ENCODE measurements at places on chromosomes 1 and 21.

DNA sequence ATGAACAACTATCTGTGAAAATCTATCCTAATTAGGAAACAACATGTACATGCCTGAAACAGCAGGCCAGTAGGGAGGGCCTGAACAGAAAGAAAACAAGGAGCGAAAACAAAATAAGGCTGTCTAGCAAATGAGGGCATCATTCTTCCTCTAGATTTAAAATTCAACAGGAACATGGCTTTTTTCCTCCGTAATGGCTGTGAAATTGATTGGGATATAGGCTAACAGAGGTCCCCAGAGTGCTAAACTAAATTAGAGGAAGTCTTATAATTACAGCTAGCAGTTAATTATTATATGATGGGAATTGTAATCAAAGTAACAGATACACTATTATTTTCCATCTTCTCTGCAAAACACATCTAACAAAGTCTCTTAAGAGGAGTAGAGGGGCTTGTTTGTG lies 51.7 kb upstream of the TIAM1 start:
- DNase-seq, result no peak

- no peak for DNase-seq
Observed at GRCh38 chr1:25123551-25123950, 108.8 kb downstream of the SYF2 start.

DNA sequence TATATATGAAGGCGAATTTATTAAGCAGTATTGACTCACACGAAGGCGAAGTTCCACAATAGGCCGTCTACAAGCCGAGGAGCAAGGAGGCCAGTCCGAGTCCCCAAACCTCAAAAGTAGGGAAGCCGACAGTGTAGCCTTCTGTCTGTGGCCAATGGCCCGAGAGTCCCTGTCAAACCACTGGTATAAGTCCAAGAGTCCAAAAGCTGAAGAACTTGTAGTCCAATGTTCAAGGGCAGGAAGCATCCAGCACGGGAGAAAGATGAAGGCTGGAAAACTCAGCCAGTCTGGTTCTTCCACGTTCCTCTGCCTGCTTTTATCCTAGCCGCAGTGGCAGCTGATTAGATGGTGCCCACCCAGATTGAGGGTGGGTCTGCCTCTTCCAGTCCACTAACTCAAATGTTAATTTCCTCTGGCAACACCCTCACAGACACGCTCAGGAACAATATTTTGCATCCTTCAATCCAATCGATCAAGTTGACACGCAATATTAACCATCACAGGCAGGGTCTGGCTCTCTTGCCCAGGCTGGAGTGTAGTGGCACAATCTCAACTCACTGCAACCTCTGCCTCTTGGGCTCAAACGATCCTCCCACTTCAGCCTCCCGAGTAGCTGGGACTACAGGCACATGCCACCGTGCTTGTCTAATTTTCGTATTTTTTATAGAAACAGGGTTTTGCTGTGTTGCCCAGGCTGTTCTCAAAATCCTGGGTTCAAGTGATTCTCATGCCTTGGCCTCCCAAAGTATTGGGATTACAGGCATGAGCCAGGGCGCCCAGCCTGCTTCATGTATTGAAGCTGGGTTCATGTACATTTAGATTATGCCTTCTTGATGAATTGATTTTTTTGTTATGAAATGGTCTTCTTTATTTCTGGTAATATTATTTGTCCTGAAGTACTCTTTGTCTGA lies 85.3 kb downstream of the DHRS3 start:
- DNase-seq, result no peak

- DNase-seq, result no peak
Observed at GRCh38 chr1:8388732-8389562, 71.0 kb downstream of the SLC45A1 start.

GRCh38 chr1:184743062-184743756 lies 11.4 kb downstream of the EDEM3 start:
- no peak for DNase-seq

DNA sequence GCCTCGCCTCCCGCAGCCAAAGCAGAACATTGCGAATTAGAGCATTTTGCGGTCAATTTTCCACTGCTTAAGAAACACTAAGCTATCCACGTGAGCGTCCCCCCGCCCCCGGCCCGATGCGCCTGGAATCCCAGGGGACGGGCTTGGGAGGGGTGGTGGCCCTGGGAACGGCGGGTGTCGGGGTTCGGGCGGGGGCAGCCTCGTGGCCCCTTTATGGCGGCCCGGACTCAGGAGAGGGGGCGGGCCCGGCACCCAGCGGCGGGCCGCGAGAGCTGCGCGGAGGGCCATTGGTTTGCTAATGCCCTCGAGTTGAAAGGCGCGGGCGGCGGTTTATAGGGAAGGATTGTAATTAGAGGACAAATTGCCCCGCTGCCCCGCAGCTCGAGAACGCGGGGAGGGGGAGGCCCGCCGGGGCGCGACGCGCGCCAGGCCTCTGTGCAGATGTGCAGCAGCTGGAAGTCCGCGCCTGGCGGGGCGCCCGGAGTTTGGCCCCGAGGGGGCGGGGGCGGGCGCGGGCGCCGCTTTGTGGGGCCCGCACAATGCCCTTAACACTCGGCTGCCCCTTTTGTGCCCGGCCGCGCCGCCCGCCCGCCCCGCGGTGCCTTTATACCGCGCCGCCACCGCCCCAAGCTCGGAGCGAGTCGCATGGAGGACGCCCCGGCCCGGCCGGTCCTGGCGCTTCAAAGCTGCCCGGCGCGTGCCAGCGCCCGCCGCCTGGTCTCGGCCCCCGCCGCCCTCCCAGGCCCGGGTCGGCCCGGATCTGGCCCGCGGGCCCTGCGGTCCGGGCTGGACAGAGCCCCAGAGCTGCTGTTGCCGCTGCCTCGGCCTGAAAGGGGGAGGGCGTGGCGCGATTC lies 1.9 kb upstream of the HES3 start:
- DNase-seq, result no peak

DNA sequence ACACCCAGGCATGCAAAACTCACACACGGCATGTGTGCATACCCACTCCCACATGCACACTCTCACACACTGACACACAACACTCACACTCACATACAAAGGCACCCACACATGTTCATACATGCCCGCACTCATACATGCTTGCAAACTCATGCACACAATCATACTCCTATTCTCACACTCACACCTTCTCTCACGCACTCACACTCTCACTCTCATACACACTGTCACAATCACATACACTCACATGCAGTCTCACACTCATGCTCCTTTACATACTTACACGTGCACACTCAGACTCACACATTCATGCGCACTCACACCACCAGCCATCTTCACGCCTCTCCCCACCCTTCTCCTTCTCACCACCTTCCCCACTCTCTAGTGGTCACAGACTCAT lies 3.1 kb downstream of the SLC5A9 start:
- no peak for DNase-seq

GRCh38 chr1:20526267-20526666 lies 18.3 kb upstream of the MUL1 start:
- no peak for DNase-seq

- DNase-seq, result peak; percentile 14
Observed at GRCh38 chr1:177620636-177621190, 349.1 kb downstream of the SEC16B start.

- no peak for DNase-seq
Observed at GRCh38 chr1:175620376-175620775, 123.0 kb downstream of the TNR start.

GRCh38 chr1:59141267-59141863 lies 155.5 kb upstream of the FGGY start:
- no peak for DNase-seq

DNA sequence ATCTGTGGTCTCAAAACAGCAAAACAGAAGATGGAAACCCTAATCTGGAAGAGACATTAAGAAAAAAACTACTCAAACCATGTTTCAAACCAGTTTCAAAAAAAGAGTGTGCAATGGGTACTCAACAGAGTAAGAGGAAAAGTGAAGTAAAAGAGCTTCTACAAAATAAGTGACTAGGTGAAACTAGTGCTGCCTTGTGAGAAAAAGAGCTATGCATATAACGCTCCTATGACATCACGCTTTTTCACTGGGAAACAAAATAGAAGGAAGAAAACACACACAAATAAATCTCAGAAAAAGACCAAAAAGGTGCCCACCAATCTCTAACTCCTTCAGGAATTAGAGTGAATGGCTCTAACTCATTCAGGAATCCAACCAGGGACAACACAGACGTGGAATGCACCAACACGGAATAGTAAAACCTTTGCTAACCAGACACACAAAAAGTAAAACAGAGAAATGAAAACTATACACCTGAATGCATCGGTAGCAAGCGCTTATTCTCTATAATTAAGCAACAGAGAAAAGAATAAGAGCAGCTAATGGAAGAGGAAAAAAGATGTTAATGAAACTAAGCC lies 1.3 kb downstream of the FOXJ3 start:
- DNase-seq, result no peak

DNA sequence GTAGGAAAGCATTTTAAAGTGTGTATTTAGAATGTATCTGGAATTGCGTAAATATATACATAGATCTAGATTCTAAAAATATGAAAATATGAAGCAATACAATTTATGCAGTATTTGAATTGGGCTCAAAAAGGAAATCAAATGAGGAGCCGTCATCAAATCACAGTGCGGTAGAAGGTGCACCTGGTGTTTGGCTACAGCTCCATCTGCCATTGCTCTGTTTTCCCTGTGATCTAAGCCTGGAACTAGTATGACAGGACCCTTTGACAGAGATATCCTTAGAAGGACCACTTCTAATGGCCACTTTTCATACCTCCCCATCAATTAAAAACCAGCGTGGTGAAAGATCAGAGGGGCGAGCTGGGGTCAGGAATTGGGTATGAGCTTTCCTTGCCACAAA lies 202.6 kb downstream of the NFIA start:
- DNase-seq, result no peak

GRCh38 chr21:38341546-38342012 lies 84.8 kb downstream of the KCNJ15 start:
- DNase-seq, result no peak

DNA sequence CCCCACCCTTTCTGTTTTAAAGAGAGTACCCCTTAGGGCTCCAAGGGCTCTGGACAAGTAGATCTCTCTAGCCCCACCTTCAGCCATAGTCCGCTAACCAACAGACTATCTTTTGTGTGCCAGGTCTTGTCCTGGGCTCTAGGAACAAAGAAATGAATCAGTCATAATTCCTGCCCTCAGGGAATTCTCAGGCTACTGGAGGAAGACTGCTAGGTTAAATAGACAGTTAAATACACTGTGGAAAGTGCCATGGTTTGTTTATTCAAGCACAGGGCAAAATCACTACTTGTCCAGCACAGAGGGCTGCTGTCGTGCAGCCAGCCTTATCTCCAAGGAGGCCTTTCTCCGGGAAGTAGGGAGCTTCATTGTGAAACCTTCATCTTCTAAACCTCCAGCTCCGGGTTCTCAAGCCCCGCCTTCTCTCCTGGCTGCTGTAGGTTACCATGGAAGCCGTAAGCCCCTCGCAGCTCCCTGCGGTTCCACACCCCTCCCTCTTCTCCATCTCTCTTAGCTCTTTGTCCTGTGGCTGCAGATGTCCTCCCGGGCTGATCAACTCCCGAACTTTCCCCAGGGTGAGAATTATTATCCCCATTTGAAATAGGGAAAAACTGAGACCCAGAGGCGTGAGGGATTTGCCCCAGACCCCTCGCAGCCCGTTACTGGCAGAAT lies 29.8 kb downstream of the SHISAL2A start:
- DNase-seq, result no peak

- no peak for DNase-seq
Observed at GRCh38 chr1:205920159-205920558, 23.1 kb downstream of the SLC26A9 start.

GRCh38 chr21:15592271-15592860 lies 137.4 kb upstream of the USP25 start:
- no peak for DNase-seq

- DNase-seq, result no peak
Observed at GRCh38 chr1:44636083-44636687, 38.1 kb downstream of the TMEM53 start.

GRCh38 chr1:59477286-59477685 lies 180.4 kb downstream of the FGGY start:
- no peak for DNase-seq

GRCh38 chr21:36964398-36964797 lies 2.1 kb downstream of the HLCS start:
- DNase-seq, result no peak

DNA sequence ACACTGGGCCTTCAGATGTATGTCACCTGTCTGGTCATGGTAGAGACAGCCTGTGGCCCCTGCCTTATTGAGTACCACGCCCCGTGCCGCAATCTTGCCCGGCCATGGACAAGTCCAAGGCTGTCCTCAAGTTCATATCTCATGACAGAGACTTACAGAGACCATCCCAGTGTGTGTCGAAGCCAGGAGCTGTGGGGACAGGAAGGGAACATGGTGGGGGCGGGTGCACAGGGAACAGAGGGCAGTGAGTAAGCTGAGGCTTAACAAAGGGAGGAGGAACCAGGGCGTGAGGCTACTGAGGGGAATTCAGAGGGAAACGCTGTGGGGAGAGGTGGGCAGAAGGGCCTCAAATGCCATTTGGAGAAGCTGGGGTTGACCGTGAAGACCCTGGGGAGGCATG lies 75.8 kb downstream of the ALPL start:
- no peak for DNase-seq

- DNase-seq, result no peak
Observed at GRCh38 chr1:209756615-209757445, 977 bp downstream of the TRAF3IP3 start.

- no peak for DNase-seq
Observed at GRCh38 chr1:96075704-96076455, 645.7 kb upstream of the PTBP2 start.

DNA sequence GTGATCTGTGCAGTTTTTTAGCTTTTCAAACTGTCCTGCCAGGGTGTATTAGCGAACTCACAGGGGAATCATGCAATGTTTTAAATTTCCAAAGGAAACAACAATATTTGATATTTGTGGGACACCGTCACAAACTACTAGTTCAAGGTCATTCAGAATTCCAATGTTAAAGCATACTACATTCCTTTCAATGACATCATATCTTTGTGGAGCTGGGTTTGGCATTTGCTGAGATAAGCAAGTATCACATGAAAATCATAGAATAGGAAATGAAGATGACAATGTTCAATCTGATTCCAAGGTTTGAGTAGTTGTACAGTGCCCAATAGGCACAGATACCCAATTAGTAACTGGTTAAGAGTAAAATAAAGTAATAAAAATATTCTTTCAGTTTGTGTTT lies 35.6 kb downstream of the NUF2 start:
- no peak for DNase-seq

GRCh38 chr1:65469889-65470340 lies 49.4 kb downstream of the LEPR start:
- DNase-seq, result no peak

GRCh38 chr1:29319300-29320110 lies 83.2 kb downstream of the PTPRU start:
- no peak for DNase-seq

GRCh38 chr1:147515045-147515869 lies 26.0 kb upstream of the BCL9 start:
- no peak for DNase-seq

- DNase-seq, result no peak
Observed at GRCh38 chr21:45326169-45326851, 38.6 kb upstream of the POFUT2 start.

GRCh38 chr1:112957133-112957812 lies 1.3 kb upstream of the SLC16A1 start:
- peak; percentile 74 for DNase-seq

DNA sequence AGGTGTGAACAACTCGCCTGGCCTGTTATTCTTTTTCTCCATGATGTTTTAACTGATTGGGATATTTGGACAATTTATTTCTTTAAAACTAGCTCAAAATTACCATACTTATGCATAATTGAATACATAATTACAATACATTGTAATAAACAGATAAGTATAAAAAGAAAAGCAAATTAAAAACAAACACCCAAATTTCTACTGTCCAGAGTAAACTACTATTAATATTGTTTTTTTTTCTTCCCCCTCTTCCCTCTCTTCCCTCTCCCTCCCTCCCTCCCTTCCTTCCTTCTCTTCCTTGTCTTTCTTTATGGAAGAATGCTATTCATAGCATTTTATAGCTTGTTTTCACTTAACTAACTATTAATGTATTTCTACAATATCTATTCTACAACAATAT lies 117.7 kb upstream of the IVNS1ABP start:
- DNase-seq, result no peak
